Naive thymus-derived CD4-positive, alpha-beta T cell (primary cell): ENCODE measurements at places on chromosomes 16 and 17.

GRCh38 chr16:58433569-58433951 lies 41.3 kb downstream of the GINS3 start:
- no peaks in the 10 kb centered on the region for H3K27me3 ChIP-seq
- H3K36me3 ChIP-seq, result no peaks in the 10 kb centered on the region
- H3K27ac ChIP-seq, result no peak overlapping the region
- no peaks in the 10 kb centered on the region for H3K4me1 ChIP-seq

DNA sequence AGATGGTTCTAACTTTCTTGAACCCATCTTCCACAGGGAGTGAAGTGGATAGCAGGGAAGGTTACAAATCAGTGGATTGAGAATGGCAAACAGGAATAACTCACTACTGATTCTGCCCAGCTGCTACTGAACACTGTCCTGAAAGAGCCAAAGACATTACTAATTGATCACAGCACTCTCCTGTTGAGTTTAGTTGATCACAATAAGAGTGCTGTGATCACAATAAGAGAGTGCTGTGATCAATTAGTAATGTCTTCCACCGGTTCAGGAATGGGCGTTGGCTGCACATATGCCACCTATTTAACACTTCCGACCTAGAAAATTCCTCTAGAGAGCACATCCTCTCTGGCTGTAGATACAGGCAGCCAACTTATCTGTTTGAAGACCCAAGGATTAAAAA lies 11.4 kb downstream of the CFAP97D1 start:
- DNase-seq, result no peak
- no peaks in the 10 kb centered on the region for H3K27me3 ChIP-seq
- no peak overlapping the region for H3K4me3 ChIP-seq
- H3K4me1 ChIP-seq, result no peaks in the 10 kb centered on the region

GRCh38 chr17:78697554-78698343 lies 84.3 kb downstream of the CYTH1 start:
- H3K4me1 ChIP-seq, result no peaks in the 10 kb centered on the region
- no peaks in the 10 kb centered on the region for H3K27me3 ChIP-seq

- no peaks in the 10 kb centered on the region for H3K4me1 ChIP-seq
- no peaks in the 10 kb centered on the region for H3K27me3 ChIP-seq
- DNase-seq, result no peak
- no peaks in the 10 kb centered on the region for H3K36me3 ChIP-seq
- no peak overlapping the region for H3K4me3 ChIP-seq
Measured at GRCh38 chr16:14131774-14132695, 60.9 kb downstream of the MRTFB start.

DNA sequence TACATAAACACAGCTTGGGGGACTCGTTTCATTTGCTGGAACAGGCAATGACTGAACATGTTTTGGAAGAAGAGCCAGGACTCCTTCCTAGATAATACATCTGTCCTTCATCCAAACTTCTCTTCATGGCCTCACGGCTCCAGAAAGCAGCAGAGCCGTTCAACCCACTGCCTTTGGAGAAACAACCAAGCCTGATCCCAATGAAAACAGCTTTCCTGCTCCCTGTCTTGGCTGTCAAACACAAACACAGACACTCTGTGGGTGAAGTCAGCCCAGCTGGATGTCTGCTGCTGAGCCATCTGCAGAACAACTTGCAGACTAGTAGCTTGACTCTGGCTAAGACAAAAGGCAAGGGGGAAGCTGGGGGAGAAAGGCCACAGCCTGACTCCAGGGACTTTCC lies 345.1 kb upstream of the PSMD7 start:
- no peak overlapping the region for H3K4me3 ChIP-seq
- H3K27me3 ChIP-seq, result no peaks in the 10 kb centered on the region
- no peak for DNase-seq

DNA sequence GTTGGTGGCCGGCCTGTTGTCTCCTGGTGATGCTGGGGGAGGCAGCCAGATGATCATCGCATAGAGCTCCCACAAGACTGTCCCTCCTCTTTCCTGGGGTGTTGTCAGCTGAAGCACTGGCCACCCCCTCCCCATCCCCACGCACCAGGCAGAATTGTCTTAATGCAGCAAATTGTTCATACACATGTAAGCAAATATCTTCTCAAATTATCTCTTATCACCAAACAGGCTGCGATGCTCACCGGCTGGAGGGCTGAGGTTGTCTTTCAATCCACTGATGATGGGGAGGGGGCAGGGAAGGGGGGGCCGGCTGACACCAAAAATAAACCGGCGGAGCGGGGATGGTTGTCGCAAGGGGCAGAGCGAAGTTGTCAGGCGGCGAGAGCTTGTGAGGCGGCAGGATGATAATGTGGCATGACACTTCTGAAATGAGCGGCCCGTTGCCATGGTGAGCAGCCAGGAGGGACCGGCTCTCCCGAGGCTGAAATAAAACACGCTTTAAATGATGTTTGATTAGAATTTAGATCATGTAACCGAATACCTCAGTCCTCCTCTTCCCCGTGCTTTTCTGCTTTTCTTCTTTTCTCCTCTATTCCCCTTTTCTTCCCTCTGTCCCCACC lies 59.8 kb downstream of the MRM1 start:
- H3K27ac ChIP-seq, result no peak overlapping the region
- no peak overlapping the region for H3K4me3 ChIP-seq
- no peaks in the 10 kb centered on the region for H3K27me3 ChIP-seq
- DNase-seq, result no peak
- no peaks in the 10 kb centered on the region for H3K4me1 ChIP-seq
- H3K36me3 ChIP-seq, result no peaks in the 10 kb centered on the region

DNA sequence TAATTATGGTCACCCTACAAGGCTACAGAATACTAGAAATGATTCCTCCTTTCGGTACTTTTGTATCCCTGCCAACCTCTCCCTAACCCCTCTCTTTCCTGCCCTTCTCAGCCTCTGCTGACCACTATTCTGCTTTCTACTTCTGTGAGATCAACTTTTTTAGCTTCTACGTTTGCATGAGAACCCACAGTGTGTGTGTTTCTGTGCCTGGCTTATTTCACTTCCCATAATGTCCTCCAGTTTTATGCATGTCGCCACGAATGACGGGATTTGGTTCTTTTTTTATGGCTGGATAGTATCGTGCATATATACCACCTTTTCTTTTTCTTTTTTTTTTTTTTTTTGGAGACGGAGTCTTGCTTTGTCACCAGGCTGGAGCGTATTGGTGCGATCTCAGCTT lies 92.1 kb downstream of the RAP1GAP2 start:
- H3K27me3 ChIP-seq, result no peaks in the 10 kb centered on the region
- no peak overlapping the region for H3K4me3 ChIP-seq
- H3K36me3 ChIP-seq, result no peaks in the 10 kb centered on the region
- DNase-seq, result no peak

- H3K36me3 ChIP-seq, result peaks cover 41% of the 10 kb centered on the region
- no peak overlapping the region for H3K27ac ChIP-seq
- no peaks in the 10 kb centered on the region for H3K4me1 ChIP-seq
- H3K27me3 ChIP-seq, result no peaks in the 10 kb centered on the region
- DNase-seq, result no peak
Measured at GRCh38 chr17:59680314-59680713, 26.9 kb downstream of the PTRH2 start.

- no peak for DNase-seq
- H3K36me3 ChIP-seq, result no peaks in the 10 kb centered on the region
- no peak overlapping the region for H3K4me3 ChIP-seq
- no peak overlapping the region for H3K27ac ChIP-seq
Measured at GRCh38 chr17:45703806-45704205, 80.3 kb upstream of the CRHR1 start.

- no peaks in the 10 kb centered on the region for H3K27me3 ChIP-seq
- no peaks in the 10 kb centered on the region for H3K4me1 ChIP-seq
- H3K36me3 ChIP-seq, result no peaks in the 10 kb centered on the region
- DNase-seq, result no peak
Measured at GRCh38 chr17:42918902-42919521, 18.4 kb downstream of the G6PC1 start.

GRCh38 chr16:55052741-55053415 lies 122.2 kb downstream of the IRX5 start:
- H3K27me3 ChIP-seq, result no peaks in the 10 kb centered on the region
- no peak for DNase-seq
- H3K4me1 ChIP-seq, result no peaks in the 10 kb centered on the region
- no peak overlapping the region for H3K4me3 ChIP-seq

DNA sequence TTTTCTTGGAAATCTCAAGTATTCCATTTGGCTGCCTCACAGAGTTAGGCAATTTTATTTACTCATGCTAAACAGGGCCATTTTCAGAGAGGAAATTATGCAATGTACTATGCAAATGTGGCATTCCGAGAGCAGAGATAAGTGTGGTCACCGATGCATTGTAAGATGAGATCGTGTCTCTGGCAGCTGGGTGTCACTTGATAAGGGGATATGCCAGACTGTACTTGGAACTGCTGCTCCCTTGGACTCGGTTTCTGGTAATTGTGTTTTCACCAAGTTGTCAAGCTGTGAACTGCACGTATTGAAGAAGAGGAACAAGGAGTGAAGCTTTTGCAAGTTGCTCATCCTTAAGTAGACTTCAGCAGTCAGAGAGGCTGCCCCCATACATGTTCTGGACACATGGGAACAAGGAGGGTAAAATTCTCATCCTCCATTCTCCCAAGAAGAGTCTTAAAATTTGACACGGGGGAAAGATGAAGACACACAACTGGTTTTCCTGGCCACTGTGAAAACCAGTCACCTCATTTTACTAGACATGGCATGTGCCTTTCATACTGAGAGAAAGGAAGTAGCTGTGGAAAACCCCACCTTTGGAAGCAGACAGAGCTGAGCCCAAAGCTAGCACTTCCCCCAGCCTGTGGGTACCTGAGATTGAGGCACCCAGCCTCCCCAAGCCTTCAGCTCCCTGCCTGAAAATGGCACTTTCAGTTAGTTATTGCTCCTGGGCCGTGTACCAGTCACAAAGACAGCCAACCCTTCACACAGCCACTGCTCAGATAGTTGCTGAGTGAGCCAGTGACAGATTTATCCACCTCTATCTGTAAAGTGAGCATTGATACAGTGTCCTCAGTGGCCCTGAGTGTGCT lies 150.7 kb downstream of the SOCS1 start:
- H3K4me3 ChIP-seq, result no peak overlapping the region
- DNase-seq, result peak; percentile 28
- H3K27ac ChIP-seq, result no peak overlapping the region

DNA sequence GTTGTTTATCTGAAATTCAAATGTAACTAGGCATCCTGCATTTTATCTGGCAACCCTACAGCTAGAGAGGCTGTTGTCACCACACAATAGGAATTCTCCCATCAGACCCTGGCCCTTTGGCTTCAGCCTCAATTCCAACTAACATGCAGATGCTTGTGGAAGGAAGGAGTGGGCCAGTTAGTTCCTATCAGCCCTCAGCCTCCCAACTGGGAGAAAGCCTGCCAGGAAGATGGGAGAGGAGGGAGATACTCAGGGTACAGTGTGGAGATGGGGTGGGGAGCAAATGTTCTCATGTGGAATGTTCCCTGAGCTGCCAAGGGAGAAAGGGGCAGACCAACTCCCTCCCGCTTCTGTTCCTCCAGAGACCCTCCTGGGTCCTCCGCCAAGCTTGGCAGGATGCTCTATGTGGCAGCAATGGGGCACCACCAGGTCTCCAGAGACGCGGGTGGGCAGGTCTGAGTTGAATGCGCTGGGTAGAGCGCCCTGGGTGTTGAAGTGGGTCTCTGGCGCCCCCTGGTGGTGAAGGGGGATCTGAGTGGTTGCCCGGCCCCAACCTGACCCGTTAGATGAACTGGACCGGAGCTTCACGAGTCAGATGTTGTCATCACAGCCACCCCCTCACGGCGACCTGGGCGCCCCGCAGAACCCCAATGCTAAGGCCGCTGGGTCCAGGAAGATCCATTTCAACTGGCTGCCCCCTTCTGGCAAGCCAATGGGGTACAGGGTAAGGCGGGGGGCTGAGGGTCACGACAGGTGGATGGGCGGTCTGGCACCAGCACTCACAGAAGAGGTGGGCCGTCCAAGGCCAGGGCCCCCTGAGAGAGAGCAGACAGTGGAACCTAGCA lies 15.2 kb downstream of the GALK1 start:
- H3K36me3 ChIP-seq, result no peaks in the 10 kb centered on the region
- no peaks in the 10 kb centered on the region for H3K27me3 ChIP-seq
- no peak overlapping the region for H3K4me3 ChIP-seq
- peak; percentile 85 for DNase-seq

DNA sequence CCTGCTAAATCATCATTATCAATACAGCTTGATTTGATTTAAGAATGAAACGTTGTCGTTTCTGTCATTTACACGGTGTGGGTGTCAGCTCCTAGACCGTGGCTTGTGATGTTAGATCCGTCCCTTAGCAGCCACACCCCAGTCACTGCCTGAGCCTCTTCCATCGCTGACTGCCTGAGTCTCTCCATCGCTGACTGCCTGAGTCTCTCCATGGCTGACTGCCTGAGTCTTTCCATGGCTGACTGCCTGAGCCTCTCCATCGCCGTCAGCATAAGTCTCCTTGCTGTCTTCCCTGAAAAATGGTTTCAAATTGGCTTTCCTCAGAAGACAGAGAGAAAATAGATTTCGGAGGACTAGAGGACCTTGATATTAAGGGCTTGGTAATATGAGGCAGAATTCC lies 53.8 kb upstream of the CMIP start:
- H3K4me1 ChIP-seq, result no peaks in the 10 kb centered on the region
- no peak overlapping the region for H3K27ac ChIP-seq
- H3K36me3 ChIP-seq, result peaks cover 12% of the 10 kb centered on the region
- no peak overlapping the region for H3K4me3 ChIP-seq
- no peak for DNase-seq
- no peaks in the 10 kb centered on the region for H3K27me3 ChIP-seq

DNA sequence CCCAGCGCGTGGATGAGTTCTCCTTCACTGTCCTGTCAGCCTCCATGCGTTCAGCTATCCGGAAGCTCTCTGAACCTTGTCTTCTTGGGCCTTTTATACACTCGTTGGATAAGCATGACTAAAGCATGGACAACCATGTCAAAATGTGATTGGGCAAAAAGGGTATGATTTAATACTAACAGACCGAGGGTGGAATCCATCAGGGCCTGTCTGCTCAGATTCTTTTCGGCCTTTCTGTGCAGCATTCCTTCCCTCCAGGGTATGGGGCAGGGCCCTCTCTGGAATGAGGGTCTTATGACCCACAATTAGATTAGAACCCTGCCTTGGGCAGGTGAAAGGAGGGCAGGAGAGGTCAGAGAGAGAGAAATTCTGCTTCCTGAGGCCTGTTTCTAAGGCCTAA lies 14.0 kb upstream of the CCL5 start:
- no peak overlapping the region for H3K4me3 ChIP-seq
- H3K27me3 ChIP-seq, result no peaks in the 10 kb centered on the region
- H3K36me3 ChIP-seq, result no peaks in the 10 kb centered on the region
- peaks cover 78% of the 10 kb centered on the region for H3K4me1 ChIP-seq
- H3K27ac ChIP-seq, result no peak overlapping the region
- no peak for DNase-seq

DNA sequence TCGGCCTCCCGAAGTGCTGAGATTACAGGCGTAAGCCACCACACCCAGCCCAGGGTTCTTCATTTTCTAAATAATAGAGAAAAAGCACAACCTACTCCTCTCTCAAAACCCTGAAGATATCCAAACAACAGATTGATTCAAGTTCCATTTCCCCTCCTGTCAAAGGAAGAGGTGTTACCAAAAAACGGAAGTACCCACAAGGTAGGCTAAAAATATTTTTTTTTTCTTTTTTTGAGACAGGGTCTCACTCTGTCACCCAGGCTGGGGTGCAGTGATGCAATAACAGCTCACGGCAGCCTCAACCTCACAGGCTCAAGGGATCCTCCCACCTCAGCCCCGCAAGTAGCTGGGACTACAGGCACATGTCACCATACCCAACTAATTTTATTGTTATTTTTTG lies 18.9 kb downstream of the UTP6 start:
- H3K27me3 ChIP-seq, result no peaks in the 10 kb centered on the region
- DNase-seq, result no peak
- H3K4me1 ChIP-seq, result no peaks in the 10 kb centered on the region
- H3K27ac ChIP-seq, result no peak overlapping the region
- H3K4me3 ChIP-seq, result no peak overlapping the region
